ENCODE measurements at places on chromosomes 13 and 19.

- peaks cover 65% of the 10 kb centered on the region for H3K36me3 ChIP-seq
- no peaks in the 10 kb centered on the region for H3K27me3 ChIP-seq
- H3K4me1 ChIP-seq: peaks cover 23% of the 10 kb centered on the region
- no peak overlapping the region for H3K4me3 ChIP-seq
- DNase-seq: no peak
These were observed 21.7 kb downstream of the PHF11 start for GRCh38 chr13:49517461-49517860.

- H3K4me3 ChIP-seq: no peak overlapping the region
- peaks cover 13% of the 10 kb centered on the region for H3K4me1 ChIP-seq
- no peak overlapping the region for H3K27ac ChIP-seq
These were observed 38.2 kb downstream of the TMTC4 start for GRCh38 chr13:100636441-100636840.

DNA sequence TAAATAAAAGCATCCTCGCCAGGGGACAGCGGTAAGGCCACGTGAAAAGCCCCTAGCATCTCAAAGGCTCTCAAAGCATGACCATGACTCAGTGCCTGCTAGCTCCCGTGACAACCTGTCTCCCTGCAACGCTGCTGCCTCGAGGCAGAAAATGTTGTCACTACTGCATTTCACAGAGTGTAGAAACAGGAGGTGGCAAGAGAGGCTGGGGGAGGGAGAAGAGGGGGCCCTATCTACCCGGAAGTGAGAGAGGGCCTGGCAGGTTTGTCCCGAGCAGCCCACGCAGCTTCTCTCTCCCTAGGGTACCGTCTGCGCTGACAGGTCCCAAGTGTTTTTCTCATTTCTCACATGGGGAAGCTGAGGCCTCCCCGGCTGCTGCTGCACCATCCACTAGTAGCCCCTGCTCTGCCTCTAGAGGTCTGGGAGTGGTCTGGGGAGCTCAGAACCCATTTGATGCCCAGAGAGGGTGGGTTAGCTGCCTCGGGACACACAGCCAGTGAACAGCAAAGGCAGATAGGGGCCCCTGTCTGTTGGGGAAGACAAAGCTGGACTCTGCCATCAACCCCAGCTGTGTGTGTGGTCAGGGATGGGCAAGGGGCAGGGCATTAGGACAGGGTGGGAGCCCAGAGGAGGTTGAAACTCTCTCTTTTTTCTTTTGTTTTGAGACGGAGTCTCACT is 3.7 kb downstream of the TINCR start:
- H3K27ac ChIP-seq: no peak overlapping the region
- peaks cover 6% of the 10 kb centered on the region for H3K36me3 ChIP-seq
- no peaks in the 10 kb centered on the region for H3K4me1 ChIP-seq
- H3K4me3 ChIP-seq: no peak overlapping the region
- H3K27me3 ChIP-seq: peaks cover 98% of the 10 kb centered on the region

GRCh38 chr19:42440357-42441048 is 2.2 kb downstream of the CXCL17 start:
- DNase-seq: peak; percentile 77
- no peak overlapping the region for H3K27ac ChIP-seq
- H3K27me3 ChIP-seq: peaks cover 3% of the 10 kb centered on the region
- H3K4me1 ChIP-seq: peaks cover 27% of the 10 kb centered on the region
- H3K36me3 ChIP-seq: no peaks in the 10 kb centered on the region

DNA sequence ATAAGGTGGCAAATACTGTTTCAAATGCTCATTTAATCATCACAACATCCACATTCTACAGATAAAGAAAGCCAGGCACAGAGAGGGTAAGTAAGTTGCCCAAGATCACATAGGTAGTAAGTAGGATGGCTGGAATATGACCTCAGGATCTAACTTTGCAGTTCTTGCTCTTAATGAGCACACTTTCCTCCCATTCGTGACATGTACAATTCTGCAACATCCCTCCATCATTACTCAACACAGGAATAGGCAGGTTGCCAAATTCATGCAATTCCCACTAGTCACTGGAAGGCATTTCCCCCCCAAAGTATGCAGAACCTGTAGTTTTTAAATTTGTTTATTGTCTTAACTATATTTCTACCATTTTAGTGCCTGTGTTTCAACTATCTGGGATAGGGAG is 109.2 kb downstream of the OLFM4 start:
- no peaks in the 10 kb centered on the region for H3K36me3 ChIP-seq
- H3K4me1 ChIP-seq: no peaks in the 10 kb centered on the region
- no peak for DNase-seq
- peak overlapping the region; percentile 61 for H3K27ac ChIP-seq

DNA sequence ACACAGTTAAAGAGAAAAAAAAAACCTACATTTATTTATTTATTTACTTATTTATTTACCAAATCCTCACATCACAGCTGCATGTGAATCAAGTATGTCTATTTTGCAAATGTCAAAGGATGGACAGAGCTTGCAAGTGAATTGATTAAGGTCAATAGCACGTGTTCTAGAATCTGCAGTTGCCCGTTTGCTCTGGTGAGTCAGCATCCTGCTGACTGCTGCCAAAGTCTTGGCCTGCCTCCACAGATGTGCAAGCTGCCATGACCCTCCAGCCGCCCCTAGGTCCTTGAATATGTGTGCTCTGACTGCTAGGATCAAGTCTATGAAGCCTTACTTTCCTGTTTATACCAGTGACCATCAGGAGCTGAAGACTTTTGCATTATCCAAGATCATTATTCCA is 320.6 kb downstream of the GPC5 start:
- H3K27me3 ChIP-seq: no peaks in the 10 kb centered on the region
- H3K4me3 ChIP-seq: no peak overlapping the region
- no peak for DNase-seq
- no peaks in the 10 kb centered on the region for H3K36me3 ChIP-seq
- no peaks in the 10 kb centered on the region for H3K4me1 ChIP-seq
- no peak overlapping the region for H3K27ac ChIP-seq

GRCh38 chr19:47854459-47854858 is 4.6 kb upstream of the TPRX2 start:
- H3K27me3 ChIP-seq: peaks cover 95% of the 10 kb centered on the region
- H3K4me3 ChIP-seq: no peak overlapping the region
- no peak overlapping the region for H3K27ac ChIP-seq
- no peaks in the 10 kb centered on the region for H3K36me3 ChIP-seq
- DNase-seq: no peak

- H3K36me3 ChIP-seq: peaks cover 91% of the 10 kb centered on the region
- H3K27me3 ChIP-seq: no peaks in the 10 kb centered on the region
- peak overlapping the region; percentile 50 for H3K27ac ChIP-seq
- peak; percentile 80 for DNase-seq
- H3K4me3 ChIP-seq: no peak overlapping the region
These were observed 42.6 kb downstream of the EPS15L1 start for GRCh38 chr19:16429066-16429758.

GRCh38 chr19:41223431-41224234 is 4.6 kb downstream of the AXL start:
- peak overlapping the region; percentile 11 for H3K4me3 ChIP-seq
- DNase-seq: no peak
- H3K27me3 ChIP-seq: peaks cover 39% of the 10 kb centered on the region
- no peaks in the 10 kb centered on the region for H3K36me3 ChIP-seq
- peaks cover 42% of the 10 kb centered on the region for H3K4me1 ChIP-seq

- peaks cover 27% of the 10 kb centered on the region for H3K4me1 ChIP-seq
- no peaks in the 10 kb centered on the region for H3K27me3 ChIP-seq
- no peak overlapping the region for H3K4me3 ChIP-seq
- no peaks in the 10 kb centered on the region for H3K36me3 ChIP-seq
- no peak for DNase-seq
- H3K27ac ChIP-seq: no peak overlapping the region
These were observed 2.8 kb downstream of the IQCN start for GRCh38 chr19:18271433-18271841.

GRCh38 chr19:43726736-43727592 is 11.1 kb downstream of the IRGC start:
- peaks cover 34% of the 10 kb centered on the region for H3K36me3 ChIP-seq
- DNase-seq: peak; percentile 63
- H3K27me3 ChIP-seq: no peaks in the 10 kb centered on the region
- H3K27ac ChIP-seq: peak overlapping the region; percentile 63

- no peaks in the 10 kb centered on the region for H3K36me3 ChIP-seq
- H3K27me3 ChIP-seq: no peaks in the 10 kb centered on the region
- DNase-seq: no peak
- no peak overlapping the region for H3K4me3 ChIP-seq
These were observed 530.9 kb downstream of the MYO16 start for GRCh38 chr13:109160357-109160756.

DNA sequence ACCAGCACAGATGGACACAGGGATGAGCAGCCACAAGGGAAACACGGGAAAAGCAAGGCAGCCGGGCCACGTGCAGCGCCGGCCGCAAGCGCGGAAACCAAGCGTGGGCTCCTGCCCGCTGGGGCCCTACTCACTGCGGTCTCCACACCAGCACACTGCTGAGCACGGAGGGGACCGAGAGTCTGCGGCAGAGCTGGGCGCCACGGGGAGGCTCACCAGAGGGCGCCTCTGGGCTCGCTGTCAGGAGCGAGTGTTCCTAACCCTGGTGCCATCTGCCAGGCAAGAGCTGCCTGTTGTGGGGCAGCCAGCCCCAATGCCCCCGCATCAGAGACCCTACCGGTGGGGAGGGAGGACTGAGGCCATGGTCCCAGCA is 26.5 kb downstream of the MPND start:
- DNase-seq: no peak
- peaks cover 84% of the 10 kb centered on the region for H3K4me1 ChIP-seq

DNA sequence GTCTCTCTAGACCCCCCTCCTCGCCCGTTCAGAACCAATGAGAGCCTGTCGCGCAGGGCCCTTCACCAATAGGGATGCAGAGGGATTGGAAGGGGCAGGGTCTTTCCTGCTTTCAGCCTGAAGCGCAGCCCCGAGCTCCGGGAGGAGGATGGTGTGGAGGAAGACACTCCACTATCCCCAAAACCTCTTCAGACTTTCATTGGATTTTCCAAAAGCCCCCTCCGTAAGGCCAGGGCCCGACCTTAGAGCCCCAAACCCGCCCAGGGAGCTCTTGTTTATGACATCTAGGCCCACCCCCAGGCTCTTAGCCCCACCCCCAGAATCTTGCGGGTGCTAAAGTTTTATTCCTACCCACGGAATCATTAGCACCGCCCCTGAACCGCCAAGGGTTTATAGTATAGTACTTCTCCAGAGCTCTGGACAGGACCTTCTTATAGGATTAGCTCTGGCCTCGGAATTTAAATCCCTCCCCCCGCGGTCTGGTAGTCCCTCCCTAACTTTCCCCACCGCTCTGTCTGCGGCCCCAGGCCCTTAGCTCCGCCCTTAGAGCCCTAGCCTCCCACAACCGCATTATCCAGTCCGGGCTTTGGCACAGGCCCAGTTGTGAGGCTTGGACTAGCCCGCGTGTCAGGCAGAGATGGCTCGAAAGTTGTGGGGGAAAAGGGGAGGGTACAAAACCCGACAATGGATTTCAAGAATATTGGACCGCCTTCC is 6.6 kb upstream of the EML2 start:
- H3K27ac ChIP-seq: peak overlapping the region; percentile 69
- peak; percentile 82 for DNase-seq
- H3K4me3 ChIP-seq: peak overlapping the region; percentile 72
- no peaks in the 10 kb centered on the region for H3K36me3 ChIP-seq

GRCh38 chr13:79485014-79485811 is 4.3 kb downstream of the NDFIP2 start:
- no peaks in the 10 kb centered on the region for H3K36me3 ChIP-seq
- H3K27me3 ChIP-seq: no peaks in the 10 kb centered on the region
- H3K27ac ChIP-seq: peak overlapping the region; percentile 47
- H3K4me3 ChIP-seq: no peak overlapping the region

- no peak overlapping the region for H3K27ac ChIP-seq
- no peaks in the 10 kb centered on the region for H3K27me3 ChIP-seq
- peak; percentile 14 for DNase-seq
- no peaks in the 10 kb centered on the region for H3K4me1 ChIP-seq
- H3K36me3 ChIP-seq: no peaks in the 10 kb centered on the region
These were observed 473.1 kb downstream of the TDRD3 start for GRCh38 chr13:60869941-60870613.

DNA sequence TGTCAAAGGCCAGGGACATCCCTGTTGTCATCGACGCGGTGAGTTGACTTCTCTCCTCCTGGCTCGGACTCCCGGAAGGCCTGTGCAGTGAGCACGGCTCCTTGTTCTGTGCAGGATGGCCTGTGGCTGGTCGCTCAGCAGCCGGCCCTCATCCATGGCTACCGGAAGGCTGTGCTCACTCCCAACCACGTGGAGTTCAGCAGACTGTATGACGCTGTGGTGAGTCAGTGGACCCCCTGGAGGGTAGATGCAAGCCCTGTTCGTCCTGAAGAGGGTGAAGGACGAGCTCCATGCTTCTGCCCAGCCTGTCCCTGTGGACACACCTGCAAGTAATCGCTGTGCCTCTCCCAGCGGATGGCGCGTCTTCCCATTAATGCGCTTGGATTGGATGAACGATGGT is 19.2 kb downstream of the NAXD start:
- H3K4me1 ChIP-seq: peaks cover 14% of the 10 kb centered on the region
- DNase-seq: no peak
- no peak overlapping the region for H3K27ac ChIP-seq
- peaks cover 69% of the 10 kb centered on the region for H3K36me3 ChIP-seq
- H3K27me3 ChIP-seq: no peaks in the 10 kb centered on the region

DNA sequence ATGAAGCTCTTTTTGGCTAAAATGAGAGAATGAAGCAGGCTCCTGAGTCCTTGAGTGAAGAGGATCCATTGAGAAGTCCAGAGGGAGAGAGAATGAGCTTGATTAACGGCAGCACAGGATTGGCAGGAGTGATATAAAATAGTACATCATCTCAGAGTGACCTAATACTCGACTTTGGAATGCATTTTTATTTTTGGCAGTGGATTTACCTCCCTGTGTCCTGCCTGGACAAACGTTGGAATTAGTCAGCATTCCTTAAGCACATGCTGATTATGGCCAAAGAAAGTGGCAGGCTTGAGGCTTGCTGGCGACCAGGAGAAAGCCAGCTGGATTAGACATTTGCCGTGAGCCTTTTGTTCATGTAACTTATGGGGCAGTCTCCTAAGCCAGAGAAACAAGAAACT is 22.9 kb downstream of the LRCH1 start:
- peak overlapping the region; percentile 80 for H3K27ac ChIP-seq
- H3K36me3 ChIP-seq: no peaks in the 10 kb centered on the region

DNA sequence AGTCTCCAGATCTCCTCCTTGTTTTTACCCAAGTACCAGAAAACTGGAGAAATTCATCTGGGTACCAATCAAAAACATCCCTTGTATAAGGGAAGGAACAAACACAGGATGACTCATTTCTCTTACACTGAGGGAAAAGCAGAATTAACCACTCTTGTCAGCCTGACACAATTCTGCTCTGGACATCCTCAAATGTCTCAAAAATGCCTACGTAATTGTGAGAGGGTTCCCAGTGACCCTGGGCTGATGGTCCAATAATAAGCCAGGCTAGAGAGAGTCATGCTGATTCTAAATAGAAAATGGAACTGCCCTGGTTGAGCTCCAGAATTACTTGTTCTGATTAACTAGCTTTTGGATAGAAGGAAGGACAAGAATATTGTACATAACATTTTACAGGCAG is 14.5 kb downstream of the ZNF708 start:
- H3K36me3 ChIP-seq: peaks cover 1% of the 10 kb centered on the region
- DNase-seq: no peak
- peaks cover 46% of the 10 kb centered on the region for H3K4me1 ChIP-seq
- no peaks in the 10 kb centered on the region for H3K27me3 ChIP-seq
- peak overlapping the region; percentile 19 for H3K27ac ChIP-seq

DNA sequence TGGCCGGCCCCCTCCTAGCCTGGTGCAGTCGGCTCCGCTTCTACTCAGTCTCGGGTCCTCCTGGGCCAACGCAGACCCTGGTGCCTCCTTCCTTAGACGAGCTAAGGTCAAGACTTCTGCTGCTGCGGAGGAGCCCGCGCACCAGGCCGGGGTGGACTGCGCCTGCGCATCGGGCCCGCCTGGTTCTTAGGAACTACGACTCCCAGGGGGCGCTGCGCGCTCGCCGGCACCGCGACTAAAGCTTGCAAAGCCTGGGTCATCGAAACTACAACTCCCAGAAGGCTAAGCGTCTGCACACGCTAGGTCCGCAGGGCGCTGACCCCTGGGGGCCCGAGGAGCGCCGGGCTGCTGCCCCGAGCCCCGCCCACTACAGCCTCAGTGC is at the start of gene ZNF835:
Gene ZNF835 (minus strand): TSS at position 145 of the 382 bp plus-strand sequence. CDS start 6,559 bp downstream, outside the sequence.
- no peaks in the 10 kb centered on the region for H3K27me3 ChIP-seq
- H3K4me1 ChIP-seq: peaks cover 25% of the 10 kb centered on the region
